Liver (tissue), 10 donors: ENCODE measurements at places on chromosomes 2 and 18.

- DNase-seq, result no peak
Measured at GRCh38 chr2:119006441-119006840, 64.4 kb downstream of the MARCO start.

- peak; percentile 85 for DNase-seq
Measured at GRCh38 chr2:74515981-74516633, 1.9 kb downstream of the TLX2 start.

- no peak for DNase-seq
Measured at GRCh38 chr2:70440621-70441020, 113.0 kb downstream of the TGFA start.

- DNase-seq, result no peak
Measured at GRCh38 chr2:171512014-171512413, 10.3 kb upstream of the CYBRD1 start.

DNA sequence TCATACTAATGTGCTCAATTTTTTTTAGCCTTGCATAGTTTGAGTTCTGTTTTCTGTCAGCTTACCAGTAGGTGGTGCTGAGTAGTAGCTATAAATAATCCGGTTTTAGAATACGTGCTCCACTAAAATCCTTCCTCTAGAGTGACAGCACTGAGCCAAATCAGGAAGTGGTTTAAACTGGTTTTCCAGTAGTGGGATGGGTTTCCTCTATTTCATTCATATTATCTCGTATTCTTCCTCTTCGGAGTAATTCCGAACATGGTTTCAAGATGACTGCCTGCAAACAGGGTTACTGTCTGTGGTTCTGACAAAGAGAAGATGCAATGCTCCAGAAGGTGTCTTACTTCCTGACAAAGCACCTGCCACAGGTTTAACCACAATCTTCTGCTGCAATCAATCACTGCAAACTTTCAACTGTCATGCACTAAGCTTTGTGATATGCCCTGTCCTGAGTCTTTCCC is 496.9 kb upstream of the VRK2 start:
- DNase-seq, result no peak

DNA sequence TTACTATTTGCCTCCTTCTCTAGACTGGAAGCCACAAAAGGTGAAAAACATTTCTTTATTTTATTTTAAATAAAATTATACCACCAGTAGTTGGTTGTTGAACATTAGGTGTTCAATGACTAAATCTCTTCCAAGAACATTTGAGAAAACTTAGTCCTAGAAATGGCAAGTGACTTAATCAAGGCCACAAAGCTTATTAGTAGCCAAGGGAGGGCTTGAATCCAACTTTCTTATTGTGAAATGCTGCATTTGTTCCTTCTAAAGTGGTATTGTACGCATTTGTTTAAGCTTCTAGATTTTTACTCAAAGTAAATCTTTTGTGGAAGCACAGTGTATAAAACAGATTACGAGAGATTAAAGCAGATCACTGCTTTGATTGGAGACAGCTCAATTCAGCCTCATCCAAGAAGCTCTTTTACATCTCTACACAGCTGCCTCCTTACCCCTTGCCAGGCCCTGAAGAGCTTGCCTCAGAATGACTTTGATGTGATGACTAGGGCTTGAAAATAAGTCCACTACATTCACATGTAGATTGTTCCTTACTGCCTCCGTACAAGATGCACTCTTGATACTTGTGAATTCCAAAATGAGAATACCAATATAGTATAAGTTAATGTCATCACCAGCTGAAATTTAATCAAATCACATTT is 244.8 kb downstream of the XIRP2 start:
- no peak for DNase-seq

DNA sequence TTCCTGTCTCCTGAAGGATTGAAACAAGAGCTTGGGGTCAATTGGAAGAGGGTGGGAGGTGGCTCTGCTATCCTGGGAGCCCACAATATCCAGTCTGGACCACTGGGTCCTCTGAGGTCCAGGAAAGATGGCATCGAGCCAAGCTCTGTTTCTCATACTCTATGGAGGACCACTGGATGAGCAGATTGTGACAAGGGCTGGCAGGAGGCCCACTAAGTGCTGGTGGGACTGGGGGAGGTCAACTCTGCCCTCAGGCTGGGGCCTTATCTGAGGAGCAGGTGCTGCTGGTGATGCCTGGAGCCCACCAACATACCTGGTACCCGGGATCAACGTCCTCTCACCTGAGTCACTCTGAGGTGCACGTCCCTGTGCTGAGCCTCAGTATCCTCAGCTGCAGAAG is 142.4 kb downstream of the NDUFA10 start:
- peak; percentile 27 for DNase-seq

GRCh38 chr2:69225933-69226332 is 161.1 kb downstream of the GFPT1 start:
- DNase-seq, result no peak

DNA sequence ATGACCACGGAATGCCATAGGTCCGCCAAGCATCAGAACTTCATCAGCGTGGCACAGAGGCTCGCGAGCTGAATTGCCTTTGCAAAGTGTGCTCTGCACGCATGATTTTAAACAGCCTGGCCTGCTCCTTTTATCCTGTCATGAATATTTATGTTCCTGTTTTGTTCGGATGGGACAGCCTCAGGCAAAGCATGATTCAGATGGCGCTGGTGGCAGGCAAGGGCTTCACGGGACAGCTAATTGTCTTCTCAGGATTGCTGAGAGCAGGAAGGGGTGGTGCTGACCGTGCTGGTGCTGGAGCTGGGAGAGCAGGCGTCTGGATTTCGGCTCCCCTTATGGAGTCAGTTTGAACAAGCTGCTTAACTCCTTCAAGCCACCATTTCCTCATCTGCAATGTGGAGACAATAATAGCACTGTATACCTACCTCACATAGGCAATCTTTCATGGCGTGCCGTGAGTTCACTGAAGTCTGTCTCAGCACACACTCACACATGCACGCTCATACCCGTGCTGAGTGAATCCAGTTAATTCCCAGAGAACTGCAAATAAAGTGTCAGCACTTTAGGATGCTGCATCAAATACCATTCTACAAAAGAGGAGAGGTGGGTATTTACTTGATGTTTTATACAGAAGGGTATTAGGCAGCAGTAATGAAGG is 79.7 kb upstream of the APCDD1 start:
- no peak for DNase-seq

DNA sequence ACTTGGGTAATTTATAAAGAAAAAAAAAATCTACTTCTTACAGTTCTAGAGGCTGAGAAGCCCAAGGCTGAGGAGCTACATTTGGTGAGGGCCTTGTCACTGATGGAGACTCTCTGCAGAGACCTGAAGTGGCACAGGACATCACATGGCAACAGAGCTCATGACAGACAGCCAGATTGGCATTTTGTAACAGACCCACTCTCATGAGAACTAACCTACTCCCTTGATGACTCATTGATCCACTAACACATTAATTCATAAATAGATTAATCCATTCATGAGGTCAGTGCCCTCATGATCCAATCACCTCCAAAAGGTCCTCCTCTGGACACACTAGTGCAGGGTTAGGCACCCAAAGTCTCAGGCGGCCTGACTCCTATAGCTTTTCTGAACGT is 318.4 kb downstream of the GULP1 start:
- DNase-seq, result no peak

DNA sequence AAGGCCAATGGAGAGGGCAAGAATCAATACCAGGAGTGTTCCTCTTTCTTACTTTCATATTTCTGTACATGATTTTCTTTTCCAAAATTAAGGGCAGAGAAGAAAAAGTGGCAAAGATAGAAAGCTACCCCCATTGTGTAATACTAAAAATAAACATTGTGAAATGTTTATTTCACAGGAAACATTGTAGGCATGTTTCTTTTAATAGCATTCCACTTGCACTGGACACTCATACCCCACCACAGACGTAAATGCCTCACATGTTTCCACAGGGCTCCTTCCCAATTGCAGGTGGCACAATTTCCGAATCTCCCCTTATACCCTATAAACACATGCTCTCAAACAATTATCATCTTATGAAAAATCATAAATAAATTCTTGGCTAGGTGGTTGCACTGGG is 645.1 kb upstream of the SETBP1 start:
- DNase-seq, result no peak

GRCh38 chr2:202376460-202377206 is 506 bp downstream of the BMPR2 start:
- peak; percentile 53 for DNase-seq

DNA sequence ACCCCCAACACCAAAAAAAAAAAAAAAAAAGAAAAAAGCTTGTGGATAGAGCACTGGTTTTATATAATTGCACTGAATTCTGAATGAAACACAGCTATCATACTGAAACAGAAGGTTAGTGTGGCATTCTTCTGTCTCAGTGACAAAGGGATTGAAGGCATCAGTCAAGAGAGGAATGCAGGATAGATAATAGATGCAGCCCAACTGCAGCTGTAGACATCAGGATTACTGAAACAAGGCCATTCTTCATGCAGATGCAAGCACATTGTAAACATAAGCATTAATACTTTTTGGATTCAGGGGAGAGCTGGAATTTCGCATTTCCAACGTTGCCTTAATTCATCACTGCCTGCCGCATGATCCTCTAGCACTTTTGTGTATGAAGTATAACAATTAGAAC is 897.4 kb upstream of the KLHL29 start:
- DNase-seq, result no peak

DNA sequence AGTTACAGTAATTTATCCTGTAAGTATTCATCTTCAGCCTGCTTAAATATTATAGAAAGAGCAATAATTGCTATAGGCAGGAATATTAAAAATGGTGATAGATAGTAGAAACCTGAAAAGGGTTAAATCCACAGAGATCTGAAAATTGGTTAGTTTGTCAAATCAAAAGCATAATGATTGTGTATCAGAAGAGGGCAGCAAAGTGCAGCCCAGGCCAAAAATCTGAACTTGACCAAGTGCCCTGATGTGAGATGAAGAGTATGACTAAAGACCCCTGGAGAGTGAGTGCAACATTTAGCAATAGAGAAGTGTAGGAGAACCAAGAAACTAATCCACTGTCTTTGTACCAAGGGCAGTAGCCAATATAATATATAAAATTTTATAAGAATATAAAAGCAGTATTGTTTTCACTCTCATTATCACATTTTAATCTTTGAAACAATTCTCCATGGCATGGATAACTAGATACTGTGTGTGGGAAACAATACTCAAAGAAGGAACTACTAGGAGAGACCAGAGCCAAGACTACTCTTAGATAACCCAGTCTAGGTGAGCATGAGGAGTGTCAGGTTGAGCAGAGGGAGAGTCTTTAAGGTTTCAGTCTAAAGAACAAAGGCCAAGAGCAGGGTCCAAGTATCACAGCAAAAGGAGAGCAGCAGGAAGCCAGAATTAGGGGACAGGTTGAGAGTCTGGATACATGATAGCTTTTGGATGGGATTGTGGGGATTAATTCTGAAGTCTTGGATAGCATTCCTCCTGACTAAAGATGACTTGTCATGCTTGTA is 148.7 kb downstream of the CALCRL start:
- DNase-seq, result no peak

DNA sequence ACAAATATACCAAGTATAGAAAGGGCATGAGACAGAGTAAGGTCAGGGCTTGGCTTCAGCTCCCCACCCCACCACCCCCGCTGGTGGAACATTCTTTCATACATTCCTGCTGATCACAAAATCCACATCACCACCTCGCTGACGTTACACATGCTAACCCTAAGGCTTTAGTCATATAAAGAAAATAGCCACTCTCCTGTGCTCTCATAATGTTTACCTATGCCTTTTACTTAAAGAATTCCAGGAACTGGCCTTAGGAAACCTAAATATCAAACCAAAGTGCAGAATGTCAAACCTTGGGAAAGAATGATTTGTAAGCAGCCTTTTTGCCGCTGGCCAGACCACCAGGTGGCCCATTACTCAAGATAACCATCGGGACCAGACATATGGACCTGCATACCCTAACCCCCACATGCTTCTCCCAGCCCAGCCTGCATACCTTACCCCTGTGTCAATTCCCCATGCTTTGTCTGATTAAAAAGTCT is 136.3 kb upstream of the SLC39A10 start:
- DNase-seq, result no peak

- no peak for DNase-seq
Measured at GRCh38 chr2:113724010-113724409, 32.4 kb downstream of the SLC35F5 start.

DNA sequence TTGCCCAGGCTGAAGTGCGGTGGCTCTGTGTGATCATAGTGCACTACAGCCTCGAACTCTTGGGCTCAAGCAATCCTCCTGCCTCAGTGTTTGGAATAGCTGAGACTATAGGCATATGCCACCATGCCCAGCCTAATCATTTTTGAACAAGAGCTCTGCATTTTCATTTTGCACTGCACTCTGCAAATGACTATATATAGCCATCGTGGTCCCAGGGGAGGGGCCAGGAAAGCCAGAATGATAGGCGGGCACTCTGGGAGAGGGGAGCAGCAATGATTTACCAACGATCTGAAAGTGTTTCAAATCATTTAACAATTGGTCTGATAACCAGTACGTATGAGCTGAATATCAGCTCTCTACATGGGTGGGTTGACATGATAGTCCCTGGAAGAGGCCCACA is 22.3 kb upstream of the ST3GAL5 start:
- no peak for DNase-seq

- DNase-seq, result no peak
Measured at GRCh38 chr2:352696-353095, 64.8 kb upstream of the ALKAL2 start.

DNA sequence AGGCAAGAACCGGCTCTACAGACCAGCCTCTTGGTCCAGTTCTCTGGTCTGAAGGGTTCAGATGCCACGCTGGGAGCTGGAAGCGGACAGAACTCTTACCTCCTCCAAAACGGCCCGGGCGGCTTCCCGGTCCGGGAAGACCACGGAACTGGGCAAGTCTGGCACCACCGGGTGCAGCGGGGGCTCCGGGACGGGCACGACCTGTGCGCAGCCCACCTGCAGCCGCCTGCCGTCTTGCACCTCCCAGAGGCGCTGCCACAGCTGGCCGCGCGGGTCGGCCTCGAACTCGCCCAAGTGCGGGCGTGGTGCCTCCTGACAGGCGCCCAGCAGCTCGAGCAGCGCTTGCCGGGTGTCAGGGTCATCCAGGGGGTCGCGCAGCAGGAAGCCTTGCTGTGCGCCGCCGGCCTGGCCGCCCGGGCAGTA is 773 bp downstream of the CMPK2 start:
- DNase-seq, result peak; percentile 76

DNA sequence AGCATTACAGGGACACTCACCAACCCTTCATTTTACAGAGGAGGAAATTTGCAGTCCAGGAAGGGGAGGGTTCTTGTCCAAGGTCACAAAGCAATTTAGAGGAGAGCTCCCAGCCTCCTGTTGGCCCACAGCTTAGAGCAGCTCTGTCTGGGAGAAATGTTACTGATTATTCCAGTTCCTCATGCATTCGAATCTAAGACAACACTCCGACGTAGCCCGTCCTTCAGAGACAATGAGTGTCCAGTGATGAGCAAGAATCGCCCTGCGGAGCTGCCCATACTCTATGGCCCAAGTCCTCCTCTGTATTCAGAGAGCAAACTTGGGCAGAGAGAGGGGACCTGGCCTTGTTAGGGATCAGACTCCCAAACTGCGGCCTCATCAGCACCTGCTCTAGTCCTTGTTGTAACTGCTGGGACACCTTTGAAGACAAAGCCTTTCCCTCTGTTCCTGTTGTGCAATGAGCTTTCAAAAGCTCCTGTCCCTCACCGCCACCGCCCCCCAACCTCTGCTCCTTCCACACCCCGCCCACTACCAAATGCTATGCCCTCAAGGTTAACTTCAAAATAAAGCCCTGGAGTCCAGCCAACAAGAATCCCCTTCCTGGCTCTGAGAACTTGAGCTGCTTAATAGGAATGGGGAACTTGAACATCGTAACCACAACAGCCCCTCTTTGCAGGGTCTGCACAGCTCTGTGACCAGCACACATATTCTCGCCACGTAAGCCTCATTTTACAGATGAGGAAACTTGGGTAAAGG is 234.8 kb upstream of the SMAD2 start:
- no peak for DNase-seq
